H4 (cell line): ENCODE measurements at places on chromosomes 16 and 17.

GRCh38 chr16:11105038-11105903 lies 150.7 kb downstream of the SOCS1 start:
- peak; percentile 72 for DNase-seq

DNA sequence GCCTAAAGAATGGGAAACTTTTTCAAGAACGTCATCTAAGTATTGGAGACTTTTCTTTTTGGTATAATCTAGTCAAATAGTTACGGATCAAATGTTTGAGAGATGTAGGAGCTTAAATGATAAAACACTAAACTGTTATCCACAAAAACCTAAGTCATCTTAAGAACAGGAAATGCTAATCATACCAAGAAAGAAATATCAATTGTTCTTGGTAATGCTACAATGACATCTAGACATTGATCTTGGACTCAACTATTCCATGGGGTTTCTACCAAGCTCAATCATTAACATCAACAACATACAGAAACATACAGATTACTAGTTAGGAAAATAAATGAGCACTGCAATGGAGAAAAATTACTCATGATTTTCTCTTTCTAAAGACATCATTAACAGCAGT lies 3.8 kb downstream of the NUDT21 start:
- no peak for DNase-seq

DNA sequence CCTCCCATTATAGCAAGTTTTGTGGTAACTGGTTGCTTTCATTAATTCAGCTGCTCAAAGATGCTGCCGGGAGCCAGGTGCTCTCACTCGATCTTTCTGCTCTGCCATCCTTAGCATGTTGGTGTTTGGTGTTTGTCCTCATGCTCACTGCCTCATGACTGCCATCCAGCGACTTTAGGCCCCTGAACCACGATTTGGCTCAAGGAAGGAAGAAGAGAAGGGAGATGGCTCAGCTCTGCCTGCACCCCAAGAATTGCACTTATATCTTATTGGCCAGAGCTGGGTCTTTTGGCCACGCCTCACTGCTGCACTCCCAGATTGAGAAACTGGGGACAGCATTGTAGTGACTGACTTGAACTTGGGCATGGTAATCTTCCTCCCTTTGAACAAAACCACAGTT lies 52.7 kb downstream of the ARSG start:
- no peak for DNase-seq

DNA sequence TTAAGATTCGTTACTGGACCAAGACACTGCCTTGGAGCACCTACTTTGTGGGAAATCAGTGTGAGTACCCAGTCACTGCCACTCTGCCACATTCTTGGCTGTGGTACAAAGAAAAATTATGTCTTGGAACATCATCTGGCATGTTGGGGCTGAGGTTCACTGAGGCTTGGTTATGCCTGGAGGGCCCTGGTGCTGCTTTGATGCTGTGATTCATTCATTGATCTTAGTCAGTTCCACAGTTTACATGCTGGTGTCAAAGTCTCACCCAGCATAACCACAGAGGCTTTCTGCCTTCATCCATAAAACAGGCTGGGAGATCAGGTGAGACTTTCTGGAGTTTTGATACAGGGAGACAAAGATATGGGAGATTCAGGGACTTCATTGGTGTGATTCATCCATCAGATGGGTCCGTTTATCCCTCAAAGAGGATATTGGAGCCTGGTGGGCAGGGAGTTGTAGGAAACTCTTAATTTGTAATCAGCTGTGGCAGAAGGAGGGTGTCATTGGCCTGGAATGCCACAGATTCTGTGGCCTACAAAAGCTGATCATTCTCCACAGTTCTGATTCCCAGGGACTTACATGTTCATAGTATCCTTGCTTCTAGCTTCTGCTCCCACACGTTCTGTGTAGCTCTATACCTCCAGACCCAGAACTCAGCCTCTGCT lies 322.5 kb downstream of the PMP22 start:
- peak; percentile 41 for DNase-seq

GRCh38 chr16:46937536-46937935 lies 35.9 kb downstream of the DNAJA2 start:
- no peak for DNase-seq

- DNase-seq: no peak
Measured at GRCh38 chr16:12349936-12350850, 373.7 kb downstream of the SNX29 start.
